ENCODE measurements at places on chromosomes 2 and 18.
A peak's percentile ranks its signal among the peaks of the same experiment; 100 is the strongest.

DNA sequence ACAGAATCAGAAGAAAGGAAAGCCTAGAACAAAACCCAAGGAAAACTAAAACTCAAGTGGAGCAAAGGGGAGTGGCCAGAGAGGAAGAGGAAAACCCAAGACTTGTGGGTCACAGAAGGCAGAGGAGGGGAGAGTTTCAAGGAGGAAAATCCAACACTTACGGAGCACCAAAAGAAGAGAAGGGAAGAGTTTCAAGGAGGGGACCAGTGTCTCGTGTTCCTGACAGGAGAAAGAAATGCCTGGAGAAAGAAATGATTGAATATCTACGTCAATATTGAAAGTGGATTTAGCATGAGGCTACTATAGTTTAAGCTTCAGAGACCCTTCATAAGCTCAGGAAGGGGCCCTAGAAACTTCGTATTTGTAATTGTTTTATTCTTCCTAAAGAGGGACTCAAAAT lies 1.4 kb upstream of the MFSD6 start:
- no peak for DNase-seq

DNA sequence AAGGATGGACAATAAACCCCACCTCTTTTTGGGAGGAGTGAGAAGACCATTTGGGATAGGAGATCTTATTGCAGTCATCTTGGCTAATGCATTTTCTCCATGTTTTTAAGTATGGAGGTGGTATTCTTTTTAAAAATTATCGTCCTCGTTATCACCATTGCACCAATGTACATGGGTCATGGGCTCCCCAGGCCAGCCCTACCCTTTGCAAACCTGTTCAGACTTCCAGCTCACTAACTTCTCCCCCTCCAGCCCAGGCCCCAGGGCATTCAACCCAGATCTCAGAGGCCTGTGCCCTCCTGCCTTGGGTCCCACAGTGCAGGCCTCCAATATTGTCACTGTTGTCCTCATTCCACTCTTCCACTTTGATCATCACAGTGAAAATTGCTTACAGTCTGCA lies 68.4 kb downstream of the BCL2L11 start:
- no peak for DNase-seq

DNA sequence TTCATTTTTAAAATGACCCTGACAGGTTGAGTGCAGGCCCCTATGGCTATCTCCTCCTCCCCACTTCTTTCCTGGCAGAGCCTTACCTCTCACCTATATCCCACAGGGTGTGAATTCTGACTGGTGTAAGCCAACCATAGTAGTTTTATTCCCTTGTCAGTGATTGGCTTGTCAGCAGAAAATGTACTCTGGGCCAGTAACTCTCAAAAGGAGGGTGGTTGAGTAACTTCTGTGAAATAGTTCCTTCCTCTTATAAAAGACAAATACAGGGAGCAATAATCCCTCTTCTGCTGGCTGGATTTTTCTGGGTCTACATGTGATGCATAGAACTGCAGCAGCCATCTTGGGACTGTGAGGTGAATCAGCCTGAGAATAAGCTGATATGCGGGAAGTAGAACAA lies 83.4 kb downstream of the RAPH1 start:
- DNase-seq, result no peak

DNA sequence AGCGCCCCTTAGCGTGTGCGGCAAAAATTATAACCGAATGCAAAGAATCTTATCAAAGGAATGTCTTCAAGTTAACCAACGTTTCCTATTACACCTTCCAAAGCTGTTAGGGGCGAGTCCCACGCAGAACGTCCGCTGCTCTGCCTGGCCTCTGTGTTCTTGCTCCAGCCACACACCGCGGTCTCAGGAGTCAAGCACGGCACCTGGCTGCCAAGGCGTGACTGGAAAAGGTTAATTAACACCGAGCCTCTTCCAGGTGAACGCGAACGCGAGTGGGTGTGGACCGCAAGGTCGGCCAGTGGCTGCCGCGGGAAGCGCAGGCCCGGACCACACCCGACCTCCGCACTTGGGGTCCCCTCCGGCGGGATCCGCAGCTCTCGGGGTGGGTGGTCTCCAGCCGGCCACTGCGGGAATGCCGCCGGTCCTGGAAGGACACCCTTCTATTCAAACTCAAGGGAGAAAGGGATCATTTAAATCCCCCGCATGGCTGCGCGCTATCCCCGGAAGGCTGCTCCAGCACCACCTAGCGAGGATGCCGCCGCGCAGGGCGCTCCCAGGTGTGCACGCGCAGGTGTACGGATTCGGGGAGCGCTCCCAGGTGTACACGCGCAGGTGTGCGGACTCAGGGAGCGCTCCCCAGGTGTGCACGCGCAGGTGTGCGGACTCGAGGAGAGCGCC lies 830 bp downstream of the CYB5A start:
- no peak for DNase-seq

- DNase-seq, result no peak
These were observed 243.8 kb downstream of the CELF4 start for GRCh38 chr18:37321582-37322491.

GRCh38 chr2:212154477-212154878 lies 384.1 kb downstream of the ERBB4 start:
- no peak for DNase-seq

GRCh38 chr2:179218848-179219594 lies 45.6 kb downstream of the SESTD1 start:
- DNase-seq, result peak; percentile 85

DNA sequence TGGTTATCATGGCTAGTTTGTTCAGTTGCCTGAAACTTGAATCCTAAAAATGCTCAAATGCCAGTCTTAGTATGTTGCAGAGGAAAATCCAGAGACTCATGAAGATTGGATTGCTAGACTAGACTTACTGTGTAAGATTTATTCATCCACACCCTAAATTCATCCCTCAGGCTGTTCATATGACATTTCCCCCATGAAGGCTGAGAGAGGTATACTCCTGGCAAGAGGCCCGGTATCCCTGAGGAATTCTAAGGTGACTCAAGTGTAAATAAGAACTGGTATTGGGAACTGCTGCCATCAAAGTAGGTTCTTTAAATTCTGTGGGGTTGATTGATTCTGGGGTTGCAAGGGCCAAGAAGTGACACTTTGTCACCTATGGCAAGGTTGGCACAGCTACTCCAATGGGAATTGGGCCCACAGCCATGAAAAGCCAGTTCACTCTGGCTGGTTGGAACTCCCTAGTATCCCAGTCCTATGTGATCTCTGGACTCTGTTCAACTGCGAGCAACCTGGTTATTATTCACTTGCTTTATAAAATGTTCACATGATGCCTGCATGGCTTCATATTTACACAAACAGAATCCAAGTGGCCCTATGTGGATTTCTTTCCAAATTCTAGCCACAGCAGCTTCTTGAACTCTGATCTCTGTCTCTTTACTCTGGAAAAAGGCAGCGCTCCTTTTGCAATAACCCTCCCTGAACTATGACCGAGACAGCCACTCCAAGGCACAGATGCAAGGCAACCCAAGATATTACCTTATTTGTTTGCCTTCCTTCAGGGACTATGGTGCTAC lies 429.1 kb downstream of the CBLN2 start:
- DNase-seq, result no peak

GRCh38 chr2:184597571-184597991 lies 748 bp upstream of the ZNF804A start:
- DNase-seq, result no peak

GRCh38 chr2:83901317-83901716 lies 557.8 kb downstream of the SUCLG1 start:
- no peak for DNase-seq

GRCh38 chr2:53820711-53821110 lies 33.9 kb downstream of the ERLEC1 start:
- no peak for DNase-seq

DNA sequence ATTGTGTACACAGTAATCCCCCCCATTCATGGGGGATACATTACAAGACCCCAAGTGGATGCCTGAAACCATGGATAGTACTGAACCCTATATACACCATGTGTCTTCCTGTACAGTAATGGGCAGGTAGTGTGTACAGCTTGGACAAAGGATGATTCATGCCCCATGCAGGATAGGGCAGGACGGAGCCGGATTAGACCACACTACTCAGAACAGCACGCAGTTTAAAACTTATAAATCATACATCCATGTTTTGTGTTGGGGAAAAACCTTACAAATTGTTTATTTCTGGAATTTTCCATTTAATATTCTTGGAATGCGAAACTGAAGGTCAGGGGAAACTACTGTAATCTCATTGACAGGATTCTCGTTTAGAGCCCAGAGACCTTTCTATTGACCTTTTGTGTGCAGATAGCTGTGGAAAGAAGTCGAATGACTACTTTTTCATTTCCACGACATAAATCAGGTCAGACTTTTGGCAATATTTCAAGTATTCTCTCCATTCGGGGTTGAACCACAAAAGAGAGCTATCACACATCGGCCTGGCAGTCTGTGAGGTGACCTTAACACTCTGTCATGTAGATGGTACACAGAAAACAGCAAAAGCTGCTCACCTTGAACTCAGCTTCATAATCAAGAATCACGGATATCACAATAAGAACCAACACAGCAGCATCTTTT lies 9.9 kb upstream of the YPEL5 start:
- no peak for DNase-seq

GRCh38 chr2:73043929-73044832 lies 27.3 kb downstream of the SFXN5 start:
- DNase-seq, result no peak

GRCh38 chr18:62285281-62285680 lies 39.8 kb upstream of the TNFRSF11A start:
- DNase-seq, result no peak

DNA sequence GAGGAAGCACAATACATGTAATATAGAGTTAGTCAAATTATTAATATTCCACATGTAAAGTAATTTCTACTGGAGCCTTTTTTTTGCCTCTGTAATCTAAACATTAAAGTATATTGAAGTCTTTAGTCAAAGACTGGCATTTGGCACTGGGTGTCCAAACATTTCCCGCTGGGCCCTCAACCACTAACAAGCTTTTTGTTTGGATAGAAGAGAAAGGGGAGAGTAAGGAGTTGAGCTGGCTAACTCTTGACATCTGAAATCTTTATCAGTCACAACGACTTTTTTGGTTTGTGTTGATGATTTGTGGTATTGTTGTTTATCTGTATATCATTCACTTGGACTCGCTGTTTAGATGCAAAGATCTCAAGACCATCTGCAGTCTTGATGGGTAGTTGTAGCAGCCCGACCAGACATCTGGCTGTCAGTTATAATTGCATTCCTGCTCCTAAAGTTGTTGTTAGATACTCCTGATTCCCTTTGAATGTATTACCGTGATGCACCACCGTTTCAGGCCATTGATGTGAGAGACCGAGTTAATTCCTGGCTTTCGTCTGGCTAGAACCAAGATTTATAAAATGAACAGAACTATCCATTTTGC lies 379.6 kb downstream of the MTX2 start:
- DNase-seq, result no peak

DNA sequence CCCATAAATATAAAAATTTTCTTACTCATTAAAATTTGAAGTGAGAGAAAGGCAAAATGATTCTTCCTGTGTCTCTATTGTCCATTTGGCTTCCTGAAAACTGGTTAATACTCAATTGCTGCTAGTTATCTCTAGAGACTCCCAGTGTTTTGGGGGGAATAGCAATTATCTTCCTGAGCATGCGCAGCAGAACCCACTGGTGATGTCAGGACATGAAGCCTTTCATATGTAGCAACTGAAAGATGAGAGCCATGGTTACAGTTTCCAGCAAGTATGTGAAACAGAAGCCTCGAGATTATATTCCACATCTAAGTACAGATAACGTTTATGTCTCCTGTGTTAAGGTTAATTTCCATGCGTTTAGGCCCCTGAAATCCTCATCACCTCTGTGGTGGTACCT lies 254.3 kb upstream of the FIGN start:
- DNase-seq, result no peak

GRCh38 chr2:54206596-54206995 lies 49.4 kb downstream of the TSPYL6 start:
- DNase-seq, result no peak

DNA sequence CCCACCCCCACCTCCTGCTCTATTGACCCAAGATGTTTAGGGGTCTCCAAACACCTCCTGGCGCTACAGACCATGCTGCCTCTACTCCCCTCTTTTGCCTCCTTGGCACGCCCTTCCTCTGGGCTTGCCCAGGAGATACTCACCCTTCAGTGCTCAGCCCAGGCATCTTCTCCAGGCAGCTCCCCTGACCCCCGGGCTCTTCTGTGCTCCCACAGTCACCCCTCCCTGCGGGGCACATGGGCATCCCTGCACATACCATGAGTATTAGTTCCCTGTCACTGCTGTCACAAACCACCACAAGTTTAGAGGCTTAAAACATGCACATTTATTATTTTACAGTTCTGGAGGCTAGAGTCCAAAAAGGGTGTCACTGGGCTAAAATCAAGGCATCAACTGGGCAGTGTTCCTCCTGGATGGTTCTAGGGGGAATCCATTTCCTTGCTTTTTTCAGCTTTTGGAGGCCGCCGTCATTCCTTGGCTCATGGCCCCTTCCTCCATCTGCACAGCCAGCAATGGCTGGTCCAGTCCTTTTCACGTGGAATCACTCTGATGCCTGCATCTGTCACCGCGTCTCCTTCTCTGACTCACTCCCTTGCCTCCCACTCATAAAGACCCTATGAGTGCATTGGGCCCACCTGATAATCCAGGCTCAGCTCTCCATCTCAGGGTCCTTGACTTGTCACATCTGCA lies 230.4 kb upstream of the COPS8 start:
- DNase-seq, result no peak

- DNase-seq, result no peak
These were observed 53.2 kb downstream of the SH3YL1 start for GRCh38 chr2:210660-211059.

- DNase-seq, result no peak
These were observed 190.8 kb downstream of the TMEM18 start for GRCh38 chr2:486371-486770.

DNA sequence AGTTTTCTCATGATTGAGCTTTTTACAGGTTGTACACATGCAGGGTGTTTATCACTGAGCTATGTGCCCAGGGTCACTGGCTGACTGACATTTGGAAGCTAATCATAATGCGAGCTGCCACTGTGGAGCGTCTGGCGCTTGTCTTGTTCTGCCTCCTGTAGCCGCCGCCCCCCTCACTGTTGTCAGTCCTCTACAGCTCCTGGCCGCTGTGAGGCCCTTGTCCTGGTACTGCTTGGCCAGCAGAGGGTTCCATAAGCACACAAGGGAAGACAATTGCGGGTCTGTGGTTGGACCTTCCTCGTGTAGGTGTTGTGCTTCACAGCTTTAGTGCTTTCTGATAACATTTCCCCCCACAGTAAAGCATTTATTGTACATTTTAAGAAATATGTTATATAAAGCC lies 105.6 kb upstream of the LDLRAD4 start:
- peak; percentile 56 for DNase-seq

DNA sequence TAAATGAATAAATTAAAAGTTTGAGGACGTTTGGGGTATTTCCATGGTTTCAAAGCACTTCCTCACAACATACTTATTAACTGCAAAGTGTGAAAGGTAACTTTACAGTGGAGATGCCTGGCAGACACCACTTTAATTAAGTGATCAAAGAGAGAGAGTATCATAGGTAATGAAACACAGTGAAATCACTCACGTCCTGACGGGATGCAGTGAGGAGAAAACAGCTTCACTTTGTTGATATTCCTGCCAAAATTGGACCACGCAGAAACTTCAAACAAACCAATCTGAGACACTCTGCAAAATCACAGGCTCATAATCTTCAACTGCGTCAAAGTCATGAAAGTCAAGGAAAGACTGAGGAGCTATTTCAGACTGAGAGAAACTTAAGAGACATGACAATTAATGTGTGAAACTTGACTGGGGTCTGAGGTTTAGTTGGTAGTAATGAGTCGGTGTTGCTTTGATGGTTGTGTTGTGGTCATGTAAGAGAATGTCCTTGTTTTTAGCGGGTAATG lies 66.0 kb upstream of the ITGB6 start:
- no peak for DNase-seq

- no peak for DNase-seq
These were observed 44.9 kb downstream of the CYP27C1 start for GRCh38 chr2:127175041-127175721.

- DNase-seq, result no peak
These were observed 10.5 kb upstream of the DSG2 start for GRCh38 chr18:31487246-31488015.
